Epithelial cell of proximal tubule (primary cell): ENCODE measurements at places on chromosomes 3 and 15. TPM values are rescaled to one million over a fixed set of nuclear protein-coding genes. Genes with fewer than 3 reads are reported as not detected.

CTXN2 gene
- total RNA-seq = not detected in 2 replicates

BCHE gene
- 1.1 and 2.9 TPM in 2 replicates for total RNA-seq

ACY1 gene
- total RNA-seq = 85.7 and 95.8 TPM in 2 replicates

SGO1 gene
- total RNA-seq = 10.3 and 16.6 TPM in 2 replicates

TM6SF1 gene
- total RNA-seq = 0.81 and 2.0 TPM in 2 replicates

CKMT1A gene
- total RNA-seq = 4.0 and 8.1 TPM in 2 replicates

SOX14 gene
- total RNA-seq = not detected in 2 replicates

CPA3 gene
- not detected in 2 replicates for total RNA-seq

CCR1 gene
- not detected in 2 replicates for total RNA-seq

C3orf85 gene
- total RNA-seq = not detected in 2 replicates

CAV3 gene
- total RNA-seq = not detected in 2 replicates

ZNF660 gene
- 1.7 and 2.5 TPM in 2 replicates for total RNA-seq

WDR93 gene
- not detected in 2 replicates for total RNA-seq

CXCR6 gene
- not detected in 2 replicates for total RNA-seq

HOMER2 gene
- 41.4 and 48.8 TPM in 2 replicates for total RNA-seq

GNAT1 gene
- total RNA-seq = not detected in 2 replicates

DUOXA2 gene
- total RNA-seq = not detected in 2 replicates
